ENCODE measurements at places on chromosomes 13 and 19.

DNA sequence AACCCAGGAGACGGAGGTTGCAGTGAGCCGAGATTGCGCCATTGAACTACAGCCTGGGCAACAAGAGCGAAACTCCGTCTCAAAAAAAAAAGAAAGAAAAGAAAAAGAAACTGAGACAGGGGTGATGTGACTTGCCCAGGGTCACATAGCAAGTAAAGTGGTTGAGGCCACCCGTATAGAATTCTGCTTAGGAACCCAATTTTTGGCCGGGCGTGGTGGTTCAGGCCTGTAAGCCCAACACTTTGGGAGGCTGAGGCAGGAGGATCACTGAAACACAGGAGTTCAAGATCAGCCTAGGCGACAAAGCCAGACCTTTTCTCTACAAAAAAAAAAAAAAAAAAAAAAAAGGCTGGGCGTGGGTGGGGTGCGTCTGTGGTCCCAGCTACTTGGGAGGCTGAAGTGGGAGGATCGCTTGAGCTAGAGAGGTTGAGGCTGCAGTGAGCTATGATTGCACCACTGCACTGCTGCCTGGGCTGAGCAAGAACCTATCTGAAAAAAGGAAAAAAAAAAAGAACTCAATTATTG, 1.3 kb downstream of the SNRPA start:
- no peak for DNase-seq

- DNase-seq: no peak
Measured at GRCh38 chr13:111175372-111175771, 60.3 kb downstream of the ARHGEF7 start.

- no peak for DNase-seq
Measured at GRCh38 chr13:50618206-50618605, 225.3 kb downstream of the DLEU7 start.

DNA sequence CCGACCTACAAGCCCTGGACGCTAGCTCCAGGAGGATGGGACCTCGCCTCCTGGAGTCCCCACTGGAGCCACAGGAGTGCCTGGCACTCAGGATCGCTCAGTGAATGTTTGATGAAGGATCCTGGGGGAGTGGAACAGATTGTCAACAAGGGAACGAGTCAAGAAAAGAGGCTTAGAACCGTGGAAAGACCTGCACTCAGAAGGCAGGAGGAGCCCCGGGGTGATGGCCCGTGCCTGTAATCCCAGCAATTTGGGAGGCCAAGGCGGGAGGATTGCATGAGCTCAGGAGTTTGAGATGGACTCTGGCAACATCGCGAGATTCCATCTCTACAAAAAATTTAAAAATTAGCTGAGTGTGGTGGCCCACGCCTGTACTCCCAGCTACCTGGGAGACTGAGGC, 38.9 kb downstream of the ATP12A start:
- DNase-seq: no peak
